Heart left ventricle (tissue), 16 donors: ENCODE measurements at places on chromosomes 5 and 9. TPM values are rescaled to one million over a fixed set of nuclear protein-coding genes. Genes with fewer than 3 reads are reported as not detected.
A peak's percentile ranks its signal among the peaks of the same experiment; 100 is the strongest.

CLTA gene
- total RNA-seq, result 66.5 TPM

SPATA24 gene
- total RNA-seq, result 15.1 TPM

ASS1 gene
- total RNA-seq, result 60.5 TPM

PCDHB11 gene
- total RNA-seq, result 1.1 TPM

CBY3 gene
- total RNA-seq, result not detected

SLCO4C1 gene
- total RNA-seq, result 0.32 TPM

MED10 gene
- total RNA-seq, result 30.7 TPM

CDH9 gene
- total RNA-seq, result not detected

ARID3C gene
- 0.20 TPM for total RNA-seq

PCDHGB4 gene
- total RNA-seq, result 7.3 TPM

- H3K27me3 ChIP-seq, result no peaks in the 10 kb centered on the region
- peaks cover 97% of the 10 kb centered on the region for H3K4me1 ChIP-seq
- no peaks in the 10 kb centered on the region for H3K36me3 ChIP-seq
These were observed 2.1 kb downstream of the SYNPO start for GRCh38 chr5:150642567-150642927.

GRCh38 chr5:55636683-55637082 lies 75.4 kb downstream of the SLC38A9 start:
- no peaks in the 10 kb centered on the region for H3K27me3 ChIP-seq
- H3K27ac ChIP-seq, result peak overlapping the region; percentile 75
- H3K36me3 ChIP-seq, result no peaks in the 10 kb centered on the region

DNA sequence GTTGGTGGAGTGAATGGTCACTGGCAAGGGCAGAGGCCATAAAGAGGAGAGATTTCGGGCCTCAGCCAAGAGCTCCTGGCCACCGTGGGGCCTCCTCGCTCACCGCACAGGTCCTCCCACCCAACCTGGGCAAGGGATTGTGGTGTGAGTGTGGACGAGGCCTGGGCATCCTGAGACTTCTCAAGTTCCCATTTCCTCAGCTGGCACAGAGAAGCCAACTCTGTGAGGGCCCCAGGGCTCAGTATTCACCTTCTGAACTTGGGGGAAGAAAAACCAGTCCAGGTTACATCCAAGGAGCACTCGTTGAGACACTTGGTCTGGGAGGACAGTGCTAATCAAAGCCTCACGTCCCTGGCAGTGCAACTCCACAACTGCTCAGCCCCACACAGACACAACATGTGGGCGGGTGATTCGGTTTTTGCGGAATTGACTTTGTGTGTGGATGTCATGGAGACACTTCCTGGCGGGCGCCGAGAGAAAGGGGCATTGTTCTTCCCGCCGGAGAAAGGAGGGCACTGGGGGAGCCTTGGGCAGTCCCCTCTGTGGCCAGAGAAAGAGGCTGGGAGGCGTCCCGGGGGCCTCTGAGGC lies 28.5 kb upstream of the NKD2 start:
- H3K27ac ChIP-seq, result peak overlapping the region; percentile 66
- H3K27me3 ChIP-seq, result no peaks in the 10 kb centered on the region
- no peak overlapping the region for H3K4me3 ChIP-seq
- DNase-seq, result peak; percentile 55
- no peaks in the 10 kb centered on the region for H3K36me3 ChIP-seq
- peaks cover 3% of the 10 kb centered on the region for H3K4me1 ChIP-seq

GRCh38 chr9:72333197-72333596 lies 31.8 kb downstream of the ZFAND5 start:
- no peak for DNase-seq
- no peaks in the 10 kb centered on the region for H3K36me3 ChIP-seq
- no peak overlapping the region for H3K27ac ChIP-seq
- H3K4me1 ChIP-seq, result no peaks in the 10 kb centered on the region
- no peaks in the 10 kb centered on the region for H3K27me3 ChIP-seq

DNA sequence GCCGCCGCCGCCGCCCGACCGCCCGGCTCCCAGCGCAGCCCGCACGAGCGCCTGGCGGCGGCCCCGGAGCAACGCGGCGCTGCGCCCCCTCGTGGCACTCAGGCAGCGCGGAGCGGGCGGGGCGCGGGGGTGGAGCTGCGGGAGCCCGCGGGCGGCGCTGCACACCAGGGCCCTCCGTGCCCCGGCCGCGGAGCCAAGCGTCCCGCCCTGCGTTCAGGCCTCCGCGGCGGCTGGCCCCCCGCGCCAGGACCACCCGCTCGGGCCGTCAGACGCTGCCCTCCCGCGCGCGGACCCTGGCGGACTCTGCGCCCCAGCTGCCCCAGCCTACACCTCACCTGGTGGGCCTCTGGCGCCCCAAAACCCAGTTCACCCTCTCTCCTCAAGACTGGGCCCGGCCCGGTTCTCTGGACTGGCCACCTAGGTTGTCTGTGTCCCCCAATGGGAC lies at the start of gene RASGEF1C:
Gene RASGEF1C, minus strand, starts transcription at position 75 of the 445 bp plus-strand sequence. CDS start 71,159 bp downstream, outside the sequence.
- H3K36me3 ChIP-seq, result no peaks in the 10 kb centered on the region
- H3K27ac ChIP-seq, result no peak within 1 kb of the TSS
- H3K4me1 ChIP-seq, result no peaks in the 10 kb centered on the region

- H3K4me1 ChIP-seq, result peaks cover 40% of the 10 kb centered on the region
- peaks cover 19% of the 10 kb centered on the region for H3K36me3 ChIP-seq
- no peaks in the 10 kb centered on the region for H3K27me3 ChIP-seq
- peak overlapping the region; percentile 95 for H3K27ac ChIP-seq
These were observed 1.3 kb downstream of the AK1 start for GRCh38 chr9:127876026-127876763.

GRCh38 chr5:159330131-159330800 lies at the start of gene IL12B:
IL12B (minus strand) TSS chr5:159330487; CDS start chr5:159326782, 3,705 bp downstream.
- no peaks in the 10 kb centered on the region for H3K36me3 ChIP-seq
- H3K4me3 ChIP-seq, result no peak within 1 kb of the TSS
- no peaks in the 10 kb centered on the region for H3K4me1 ChIP-seq
- no peak for DNase-seq
- H3K27me3 ChIP-seq, result no peaks in the 10 kb centered on the region
- peak within 1 kb of the TSS; percentile 57 for H3K27ac ChIP-seq

DNA sequence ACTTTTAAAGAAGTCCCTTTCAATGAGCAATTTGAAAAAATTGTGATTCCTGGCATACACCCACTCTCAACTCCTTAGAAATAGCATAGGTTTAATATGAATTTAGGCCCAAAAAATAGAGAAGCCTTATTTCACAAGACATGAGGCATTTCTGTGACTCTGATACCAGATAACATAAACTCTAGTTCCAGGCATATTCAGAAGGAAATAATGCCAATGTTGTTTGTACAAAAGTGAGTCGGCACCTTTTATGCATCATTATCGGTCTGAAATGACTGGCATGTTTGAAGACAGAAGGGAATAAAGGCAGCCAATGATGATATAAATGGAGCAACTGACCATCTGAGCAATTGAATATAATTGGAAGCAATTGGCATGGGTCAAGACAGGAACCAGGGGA lies 19.4 kb upstream of the RECK start:
- H3K4me3 ChIP-seq, result no peak overlapping the region
- no peaks in the 10 kb centered on the region for H3K36me3 ChIP-seq
- DNase-seq, result no peak
- no peak overlapping the region for H3K27ac ChIP-seq
- no peaks in the 10 kb centered on the region for H3K27me3 ChIP-seq
- H3K4me1 ChIP-seq, result no peaks in the 10 kb centered on the region

- no peak overlapping the region for H3K4me3 ChIP-seq
- DNase-seq, result no peak
- H3K27ac ChIP-seq, result no peak overlapping the region
These were observed 8.1 kb upstream of the MARCOL start for GRCh38 chr5:148230240-148230639.

- H3K27me3 ChIP-seq, result no peaks in the 10 kb centered on the region
- no peak overlapping the region for H3K27ac ChIP-seq
- DNase-seq, result no peak
- H3K36me3 ChIP-seq, result peaks cover 61% of the 10 kb centered on the region
- H3K4me1 ChIP-seq, result peaks cover 12% of the 10 kb centered on the region
- H3K4me3 ChIP-seq, result no peak overlapping the region
These were observed 4.6 kb upstream of the GLE1 start for GRCh38 chr9:128499920-128500319.

- no peaks in the 10 kb centered on the region for H3K4me1 ChIP-seq
- no peaks in the 10 kb centered on the region for H3K36me3 ChIP-seq
- H3K4me3 ChIP-seq, result no peak overlapping the region
- no peaks in the 10 kb centered on the region for H3K27me3 ChIP-seq
- no peak overlapping the region for H3K27ac ChIP-seq
These were observed 549.9 kb downstream of the ANXA1 start for GRCh38 chr9:73701415-73702057.

DNA sequence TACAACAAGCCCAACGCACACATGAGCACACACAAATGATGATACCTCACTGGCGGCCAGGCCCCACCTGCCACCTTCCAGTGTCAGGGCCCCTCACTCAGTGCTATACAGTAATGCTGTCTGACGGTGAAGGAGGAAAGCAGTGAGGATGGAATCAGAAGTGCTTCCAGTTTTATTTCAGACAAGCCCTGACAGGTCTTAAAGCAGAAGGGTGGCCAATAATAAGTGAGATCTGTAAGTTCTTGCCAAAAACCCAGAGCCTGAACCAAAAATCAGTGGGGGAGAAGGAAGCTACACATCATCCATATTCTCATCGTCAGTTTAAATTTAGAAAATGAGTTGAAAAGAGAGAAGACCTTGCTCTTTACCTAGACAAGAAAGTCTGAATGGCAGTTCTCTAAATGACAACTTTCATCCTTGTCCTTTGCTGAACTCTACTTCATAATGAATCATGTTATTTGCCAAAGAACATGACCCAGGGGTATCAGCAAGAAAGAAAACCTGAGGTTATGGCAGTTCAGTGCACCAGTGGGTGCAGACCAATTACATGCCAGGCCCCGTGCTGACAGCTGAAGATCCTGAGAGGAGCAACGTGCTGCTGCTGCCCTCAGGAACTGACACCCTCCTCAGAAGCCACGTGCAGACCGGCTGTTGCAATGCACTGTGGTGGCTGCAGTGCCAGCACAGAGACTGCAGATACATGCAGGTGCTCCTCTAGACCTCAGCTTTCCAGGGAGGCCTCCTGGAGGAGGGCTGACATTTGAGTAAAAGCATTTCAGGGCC lies 118.7 kb downstream of the DROSHA start:
- no peak for DNase-seq
- H3K4me3 ChIP-seq, result no peak overlapping the region
- no peak overlapping the region for H3K27ac ChIP-seq
- H3K4me1 ChIP-seq, result peaks cover 36% of the 10 kb centered on the region

DNA sequence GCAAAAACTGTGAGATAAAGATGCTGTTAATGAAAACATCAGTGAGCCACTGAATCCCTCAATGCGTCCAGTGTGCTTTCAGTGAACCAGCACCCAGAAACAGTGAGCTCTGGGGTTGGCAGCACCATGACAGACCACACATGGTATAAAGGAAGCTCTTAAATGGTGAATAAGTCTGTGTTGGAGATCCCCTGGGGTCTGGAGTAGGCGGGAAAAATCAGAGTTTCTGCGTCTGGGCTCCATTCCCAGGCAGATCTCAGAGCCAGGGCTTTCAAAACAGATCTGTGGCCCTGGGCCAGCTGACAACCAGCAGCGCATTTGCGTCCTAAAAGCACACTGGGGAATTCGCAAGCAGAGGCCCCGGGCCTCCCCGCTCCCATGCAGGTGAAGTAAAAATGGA lies 233.5 kb downstream of the FRMD3 start:
- peak overlapping the region; percentile 61 for H3K27ac ChIP-seq
- peaks cover 41% of the 10 kb centered on the region for H3K4me1 ChIP-seq
- no peaks in the 10 kb centered on the region for H3K36me3 ChIP-seq
- DNase-seq, result peak; percentile 89
- H3K4me3 ChIP-seq, result no peak overlapping the region

GRCh38 chr9:129909851-129910250 lies 74.6 kb downstream of the USP20 start:
- H3K36me3 ChIP-seq, result peaks cover 5% of the 10 kb centered on the region
- no peak for DNase-seq
- H3K4me3 ChIP-seq, result no peak overlapping the region
- H3K27ac ChIP-seq, result no peak overlapping the region
- H3K4me1 ChIP-seq, result no peaks in the 10 kb centered on the region

DNA sequence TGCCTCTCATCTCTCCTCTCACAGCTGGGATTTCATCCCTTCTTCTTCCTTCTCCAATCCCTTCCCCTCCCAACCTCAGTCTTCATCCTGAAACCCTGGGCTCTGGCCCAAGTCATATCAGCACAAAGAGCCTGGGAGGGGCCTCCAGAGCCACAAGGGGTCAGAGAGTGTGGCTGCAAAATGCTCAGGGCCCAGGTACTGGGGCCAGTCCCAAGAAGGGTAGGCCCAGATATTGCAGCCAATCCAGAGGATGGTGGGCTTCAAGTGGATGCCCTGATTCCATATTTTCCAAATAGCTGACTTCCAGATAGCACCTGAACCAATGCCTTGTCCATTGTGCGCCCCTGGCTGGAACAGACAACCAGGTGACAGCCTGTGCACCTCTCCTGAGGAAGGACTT lies 193.9 kb downstream of the MED10 start:
- H3K36me3 ChIP-seq, result no peaks in the 10 kb centered on the region
- H3K4me1 ChIP-seq, result no peaks in the 10 kb centered on the region
- no peak overlapping the region for H3K4me3 ChIP-seq

DNA sequence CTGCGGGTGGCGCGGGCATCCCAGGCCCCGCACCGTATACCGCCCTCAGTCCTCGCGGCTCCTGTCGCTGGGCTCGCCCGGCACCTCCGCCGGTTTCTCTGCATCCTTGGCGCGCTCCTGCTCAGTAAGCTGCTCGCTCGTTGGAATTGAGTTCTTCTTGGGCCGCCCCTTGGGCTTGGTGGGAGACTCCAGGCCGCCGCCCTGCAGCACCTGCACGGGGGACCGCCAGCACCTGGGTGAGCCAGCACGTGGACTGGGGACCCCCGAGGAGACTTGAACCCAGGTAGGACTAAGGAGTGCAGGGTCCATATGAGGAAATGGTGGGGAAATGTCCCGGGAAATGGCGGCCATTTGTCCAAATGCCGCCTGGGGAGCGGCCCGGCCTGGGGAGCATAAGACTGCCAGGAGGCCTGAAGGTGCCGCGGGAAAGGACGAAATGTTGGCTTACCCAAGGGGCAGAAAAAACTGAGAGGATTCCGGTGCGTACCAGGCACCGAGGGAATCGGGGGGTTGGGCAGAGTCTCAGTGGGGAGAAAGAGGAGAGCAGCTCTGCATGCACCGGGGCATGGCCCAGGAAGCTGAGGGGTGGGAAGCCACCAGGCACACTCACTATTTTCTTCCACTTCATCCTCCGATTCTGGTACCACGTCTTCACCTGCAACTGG lies 2.9 kb downstream of the BARX1 start:
- peaks cover 95% of the 10 kb centered on the region for H3K27me3 ChIP-seq
- H3K4me3 ChIP-seq, result no peak overlapping the region
- DNase-seq, result no peak
- H3K27ac ChIP-seq, result no peak overlapping the region
- no peaks in the 10 kb centered on the region for H3K36me3 ChIP-seq
- H3K4me1 ChIP-seq, result peaks cover 20% of the 10 kb centered on the region

DNA sequence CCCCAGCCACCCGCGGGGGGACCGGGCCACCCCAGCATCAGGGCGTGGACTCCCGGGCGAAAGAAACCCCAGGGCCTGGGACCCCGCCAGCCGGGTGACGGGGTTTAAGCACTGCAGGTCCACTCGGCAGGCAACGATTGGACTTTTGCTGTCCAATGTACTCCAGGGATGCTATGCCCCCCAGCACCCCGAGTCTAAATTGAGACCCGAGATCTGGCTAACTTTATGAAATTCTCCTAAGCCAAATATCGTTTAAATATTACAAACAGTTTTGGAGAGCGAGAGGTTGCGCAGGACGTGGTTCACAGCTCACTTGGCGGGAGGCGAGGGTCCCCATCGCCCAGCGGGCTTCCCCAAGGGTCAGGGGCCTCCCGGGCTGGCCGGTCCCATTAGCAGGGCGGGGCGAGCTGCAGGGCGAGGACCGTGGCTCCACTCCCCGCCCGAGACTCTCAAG lies 384 bp upstream of the MRPS2 start:
- peaks cover 19% of the 10 kb centered on the region for H3K4me1 ChIP-seq
- peak overlapping the region; percentile 82 for H3K4me3 ChIP-seq
- H3K27ac ChIP-seq, result peak overlapping the region; percentile 76
- no peak for DNase-seq
- H3K27me3 ChIP-seq, result no peaks in the 10 kb centered on the region
- H3K36me3 ChIP-seq, result peaks cover 24% of the 10 kb centered on the region
